Activated CD8-positive, alpha-beta memory T cell treated with anti-CD3 and anti-CD28 coated beads, Interleukin-2, amount 10 ng/mL, durations not matched to agents 7 days and 5 days (primary cell): ENCODE measurements at places on chromosomes 1 and 21. TPM values are rescaled to one million over a fixed set of nuclear protein-coding genes. Genes with fewer than 3 reads are reported as not detected.

S100A7A gene
- not detected for total RNA-seq

ERRFI1 gene
- 0.53 TPM for total RNA-seq

HSPA6 gene
- total RNA-seq: 0.47 TPM

HSD11B1 gene
- total RNA-seq: 0.91 TPM

CD1E gene
- total RNA-seq: not detected

TOR1AIP1 gene
- total RNA-seq: 80.0 TPM

FAM72C gene
- total RNA-seq: 10.9 TPM

MAGI3 gene
- total RNA-seq: 9.8 TPM

- no peak overlapping the region for H3K27ac ChIP-seq
- peaks cover 40% of the 10 kb centered on the region for H3K27me3 ChIP-seq
- DNase-seq: no peak
- no peak overlapping the region for H3K4me3 ChIP-seq
Measured at GRCh38 chr1:156386134-156386901, 17.3 kb downstream of the RHBG start.

- H3K4me3 ChIP-seq: no peak overlapping the region
- H3K27me3 ChIP-seq: peaks cover 11% of the 10 kb centered on the region
- H3K27ac ChIP-seq: no peak overlapping the region
- DNase-seq: no peak
- H3K4me1 ChIP-seq: peaks cover 5% of the 10 kb centered on the region
Measured at GRCh38 chr1:15305468-15305770, 58.4 kb downstream of the FHAD1 start.

GRCh38 chr1:39675220-39675619 is 3.3 kb upstream of the NT5C1A start:
- H3K27me3 ChIP-seq: peaks cover 29% of the 10 kb centered on the region
- H3K36me3 ChIP-seq: no peaks in the 10 kb centered on the region
- no peaks in the 10 kb centered on the region for H3K4me1 ChIP-seq
- no peak for DNase-seq
- H3K27ac ChIP-seq: no peak overlapping the region
- H3K4me3 ChIP-seq: no peak overlapping the region

- H3K27me3 ChIP-seq: peaks cover 5% of the 10 kb centered on the region
- no peaks in the 10 kb centered on the region for H3K36me3 ChIP-seq
- no peak overlapping the region for H3K4me3 ChIP-seq
- H3K4me1 ChIP-seq: no peaks in the 10 kb centered on the region
- no peak overlapping the region for H3K27ac ChIP-seq
Measured at GRCh38 chr1:95206514-95206913, 27.5 kb upstream of the RWDD3 start.

- no peaks in the 10 kb centered on the region for H3K36me3 ChIP-seq
- no peaks in the 10 kb centered on the region for H3K4me1 ChIP-seq
- no peak overlapping the region for H3K4me3 ChIP-seq
Measured at GRCh38 chr1:80171631-80172030, 1165.1 kb upstream of the ADGRL4 start.

DNA sequence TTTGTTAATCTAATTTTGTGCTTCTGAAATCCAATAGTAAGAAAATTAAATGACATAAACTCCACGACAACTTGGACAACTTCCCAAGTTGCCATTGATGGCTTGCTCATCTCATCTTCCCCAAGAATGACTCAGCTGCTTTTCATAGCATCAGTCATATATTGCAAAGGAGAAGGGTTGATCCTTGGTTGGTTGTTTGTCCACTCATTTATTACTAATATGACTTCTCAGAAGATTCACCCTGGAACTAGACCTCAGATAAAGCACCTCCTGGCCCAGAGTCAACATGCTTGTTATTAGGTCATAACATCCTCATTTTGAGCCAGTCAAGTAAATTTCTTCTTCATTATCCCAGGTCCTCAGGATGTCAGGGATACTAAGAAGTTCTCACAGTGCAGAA is 2.3 kb upstream of the LCE3D start:
- peaks cover 15% of the 10 kb centered on the region for H3K4me1 ChIP-seq
- H3K27ac ChIP-seq: no peak overlapping the region
- no peak for DNase-seq
- peaks cover 34% of the 10 kb centered on the region for H3K27me3 ChIP-seq
- no peaks in the 10 kb centered on the region for H3K36me3 ChIP-seq

DNA sequence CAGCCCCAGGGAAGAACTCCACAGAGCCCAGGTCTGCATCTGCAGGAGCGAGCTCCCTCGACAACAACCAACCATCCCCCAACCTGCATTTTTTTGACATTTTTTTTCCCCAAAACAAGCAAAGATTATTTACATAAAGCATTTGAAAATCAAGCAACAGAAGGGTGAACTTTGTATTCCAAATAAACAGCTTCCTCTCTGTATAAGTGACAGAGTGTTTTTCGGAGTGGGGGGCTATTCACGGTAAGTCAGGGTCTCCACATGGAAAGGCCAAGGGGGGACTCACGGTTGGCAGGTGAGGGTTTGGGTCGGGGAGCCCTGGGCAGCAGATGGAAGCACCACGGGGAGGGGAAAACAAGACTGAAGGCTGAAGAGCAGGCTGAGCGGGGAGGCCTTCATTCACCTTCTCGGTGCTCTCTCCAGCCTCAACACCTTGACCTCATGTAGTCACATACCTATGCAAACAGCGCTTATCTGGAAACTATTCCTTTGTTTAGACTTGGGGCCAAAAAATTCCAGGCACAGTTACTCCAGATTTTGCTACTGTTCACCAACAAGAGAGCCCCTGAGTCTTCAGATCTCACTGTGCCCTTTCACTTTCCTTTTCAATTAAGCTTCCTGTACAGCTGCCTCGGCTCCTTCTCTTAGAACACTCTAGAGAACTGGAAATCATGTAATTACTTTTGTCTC is 27.6 kb downstream of the C2CD2 start:
- H3K27ac ChIP-seq: peak overlapping the region; percentile 97
- H3K4me1 ChIP-seq: peaks cover 58% of the 10 kb centered on the region
- H3K4me3 ChIP-seq: peak overlapping the region; percentile 92

GRCh38 chr1:6984986-6985385 is 199.7 kb downstream of the CAMTA1 start:
- H3K4me3 ChIP-seq: no peak overlapping the region
- H3K27ac ChIP-seq: no peak overlapping the region
- no peaks in the 10 kb centered on the region for H3K36me3 ChIP-seq
- peaks cover 8% of the 10 kb centered on the region for H3K27me3 ChIP-seq
- DNase-seq: no peak

- no peaks in the 10 kb centered on the region for H3K27me3 ChIP-seq
- peaks cover 19% of the 10 kb centered on the region for H3K36me3 ChIP-seq
- peak overlapping the region; percentile 88 for H3K4me3 ChIP-seq
- H3K4me1 ChIP-seq: peaks cover 51% of the 10 kb centered on the region
- no peak for DNase-seq
Measured at GRCh38 chr1:179876300-179876715, 1.3 kb downstream of the TOR1AIP2 start.

DNA sequence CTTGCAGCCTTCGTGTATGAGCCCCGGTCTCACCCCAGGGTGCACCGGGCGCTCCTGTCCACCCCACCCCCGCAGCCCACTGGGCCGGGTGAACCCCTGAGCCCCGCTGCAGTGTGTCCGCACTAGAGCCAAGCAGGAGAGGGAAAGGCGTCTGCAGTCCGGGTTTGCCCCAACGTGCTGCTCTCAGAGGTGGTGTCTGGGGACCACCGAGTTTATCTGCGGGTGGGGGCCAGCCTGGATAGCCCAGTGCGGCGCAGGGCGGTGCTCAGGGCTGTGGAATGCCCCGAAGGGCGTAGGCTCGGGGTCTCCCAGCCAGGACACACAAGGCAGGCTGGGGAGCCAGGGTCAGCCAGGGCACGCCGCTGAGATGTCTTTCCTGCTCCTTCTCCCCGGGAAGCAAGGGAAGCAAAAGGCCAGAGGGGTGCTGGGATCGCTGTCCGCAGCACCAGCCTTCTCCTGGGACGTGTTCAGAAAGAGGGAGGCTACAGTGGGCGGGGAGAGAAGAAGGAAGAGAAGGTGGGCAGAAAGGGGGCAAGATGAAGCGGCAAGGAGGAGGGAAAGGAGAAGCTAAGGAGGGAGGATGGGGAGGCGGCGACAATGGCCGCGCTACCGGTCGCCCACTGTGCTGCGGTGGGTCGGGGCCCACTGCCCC is 56.6 kb downstream of the MAB21L3 start:
- H3K4me1 ChIP-seq: peaks cover 6% of the 10 kb centered on the region
- H3K4me3 ChIP-seq: peak overlapping the region; percentile 61
- no peak for DNase-seq
- no peaks in the 10 kb centered on the region for H3K36me3 ChIP-seq
- H3K27me3 ChIP-seq: no peaks in the 10 kb centered on the region
- H3K27ac ChIP-seq: no peak overlapping the region

- DNase-seq: no peak
- H3K4me1 ChIP-seq: peaks cover 6% of the 10 kb centered on the region
- H3K36me3 ChIP-seq: peaks cover 1% of the 10 kb centered on the region
- no peak overlapping the region for H3K4me3 ChIP-seq
- no peak overlapping the region for H3K27ac ChIP-seq
- H3K27me3 ChIP-seq: peaks cover 3% of the 10 kb centered on the region
Measured at GRCh38 chr21:38751379-38752050, 54.2 kb upstream of the ETS2 start.

- peak overlapping the region; percentile 82 for H3K27ac ChIP-seq
- DNase-seq: no peak
- H3K27me3 ChIP-seq: no peaks in the 10 kb centered on the region
- peaks cover 59% of the 10 kb centered on the region for H3K4me1 ChIP-seq
- no peak overlapping the region for H3K4me3 ChIP-seq
Measured at GRCh38 chr1:203278082-203278884, 27.0 kb upstream of the BTG2 start.

- peaks cover 3% of the 10 kb centered on the region for H3K4me1 ChIP-seq
- no peak overlapping the region for H3K27ac ChIP-seq
- DNase-seq: no peak
- peaks cover 77% of the 10 kb centered on the region for H3K36me3 ChIP-seq
Measured at GRCh38 chr1:225410036-225410435, 17.8 kb downstream of the LBR start.

- no peaks in the 10 kb centered on the region for H3K36me3 ChIP-seq
- DNase-seq: no peak
- H3K27ac ChIP-seq: no peak overlapping the region
- H3K27me3 ChIP-seq: no peaks in the 10 kb centered on the region
- no peaks in the 10 kb centered on the region for H3K4me1 ChIP-seq
Measured at GRCh38 chr21:16644685-16645084, 868.2 kb upstream of the CXADR start.

DNA sequence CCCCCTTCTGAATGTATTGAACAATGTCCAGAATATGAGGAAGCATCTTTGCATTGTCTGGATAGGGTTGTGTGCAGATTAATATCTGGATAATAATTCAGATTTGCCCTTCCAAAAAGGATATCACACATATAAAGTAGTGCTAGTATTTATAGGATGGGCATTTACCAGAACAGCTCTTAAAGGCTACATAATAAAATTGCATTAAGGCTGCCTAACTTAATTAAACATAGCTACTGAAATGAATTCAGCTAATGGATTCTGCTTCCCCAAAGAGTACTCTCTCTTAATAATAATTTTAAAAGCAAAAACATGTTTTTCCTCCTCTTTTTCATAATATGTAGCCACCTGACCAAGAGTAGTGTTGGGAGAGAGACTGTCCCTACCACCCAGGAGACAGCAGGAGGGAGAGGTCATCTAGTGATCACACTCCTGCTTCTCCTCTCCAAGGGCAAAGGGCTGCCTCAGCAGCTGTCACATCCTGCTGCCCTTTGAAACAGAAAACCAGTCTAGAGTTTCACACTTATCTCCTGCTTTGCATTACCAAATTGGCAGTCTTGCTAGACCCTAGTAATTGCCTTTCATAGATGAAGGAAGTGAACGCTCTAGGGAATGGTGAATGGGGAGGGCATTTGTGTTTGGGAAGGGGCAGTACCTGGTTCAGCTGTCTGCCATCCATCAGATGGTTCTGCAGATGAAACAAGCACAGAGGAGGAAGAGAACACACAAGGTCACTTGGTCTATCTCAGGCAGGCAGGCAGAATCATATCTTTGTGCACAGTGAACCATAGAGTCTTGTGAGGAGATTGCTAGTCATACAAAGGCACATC is 29.3 kb upstream of the DDAH1 start:
- H3K4me3 ChIP-seq: no peak overlapping the region
- DNase-seq: no peak
- H3K4me1 ChIP-seq: no peaks in the 10 kb centered on the region
- H3K27ac ChIP-seq: no peak overlapping the region
- H3K36me3 ChIP-seq: no peaks in the 10 kb centered on the region

DNA sequence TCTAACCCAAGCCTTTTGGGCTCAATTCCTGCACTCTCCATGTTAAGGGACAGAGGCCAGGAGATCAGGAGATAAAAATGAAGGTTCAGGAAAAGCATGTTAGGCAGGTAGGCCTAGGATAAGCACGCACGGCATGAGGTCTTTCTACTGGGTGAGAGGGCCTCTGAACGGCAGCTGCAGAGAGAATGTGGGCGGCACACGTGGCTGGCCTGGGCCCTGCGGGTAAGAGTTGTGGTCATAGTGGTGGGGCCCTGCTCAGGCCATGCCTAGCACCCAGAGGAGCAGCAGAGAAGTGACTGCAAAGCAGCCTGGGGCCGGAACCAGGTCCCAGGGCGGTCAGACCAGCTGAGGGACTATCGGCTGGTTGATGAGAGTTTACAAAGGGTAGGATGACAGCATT is 7.5 kb upstream of the FOXO6 start:
- H3K4me1 ChIP-seq: peaks cover 4% of the 10 kb centered on the region
- no peaks in the 10 kb centered on the region for H3K36me3 ChIP-seq
- no peak for DNase-seq
- no peak overlapping the region for H3K27ac ChIP-seq
- no peak overlapping the region for H3K4me3 ChIP-seq
- H3K27me3 ChIP-seq: peaks cover 18% of the 10 kb centered on the region

DNA sequence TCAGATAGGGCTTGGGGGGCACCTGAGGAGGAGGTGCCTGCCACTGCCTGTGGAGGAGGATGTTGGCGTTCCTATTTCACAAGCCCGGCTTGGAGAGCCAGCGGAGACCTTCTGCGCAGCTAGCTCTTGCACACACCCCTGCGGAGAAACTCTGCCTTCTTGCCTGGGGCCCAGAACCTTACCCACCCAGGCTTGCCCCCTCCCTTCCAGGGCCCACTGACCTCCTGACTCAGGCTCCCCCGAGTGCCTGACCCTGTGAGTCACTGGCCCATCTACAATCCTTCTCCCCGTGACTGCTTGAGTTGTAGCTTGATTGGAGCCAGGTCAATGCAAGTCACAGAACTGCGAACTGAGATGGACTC is 3.4 kb downstream of the HES2 start:
- no peak for DNase-seq
- H3K27me3 ChIP-seq: peaks cover 74% of the 10 kb centered on the region
- H3K27ac ChIP-seq: no peak overlapping the region
- H3K4me3 ChIP-seq: no peak overlapping the region
- H3K36me3 ChIP-seq: no peaks in the 10 kb centered on the region

- H3K4me3 ChIP-seq: no peak overlapping the region
- peaks cover 2% of the 10 kb centered on the region for H3K4me1 ChIP-seq
- no peak overlapping the region for H3K27ac ChIP-seq
- no peak for DNase-seq
- H3K27me3 ChIP-seq: peaks cover 12% of the 10 kb centered on the region
Measured at GRCh38 chr1:170619241-170620028, 44.5 kb upstream of the PRRX1 start.

DNA sequence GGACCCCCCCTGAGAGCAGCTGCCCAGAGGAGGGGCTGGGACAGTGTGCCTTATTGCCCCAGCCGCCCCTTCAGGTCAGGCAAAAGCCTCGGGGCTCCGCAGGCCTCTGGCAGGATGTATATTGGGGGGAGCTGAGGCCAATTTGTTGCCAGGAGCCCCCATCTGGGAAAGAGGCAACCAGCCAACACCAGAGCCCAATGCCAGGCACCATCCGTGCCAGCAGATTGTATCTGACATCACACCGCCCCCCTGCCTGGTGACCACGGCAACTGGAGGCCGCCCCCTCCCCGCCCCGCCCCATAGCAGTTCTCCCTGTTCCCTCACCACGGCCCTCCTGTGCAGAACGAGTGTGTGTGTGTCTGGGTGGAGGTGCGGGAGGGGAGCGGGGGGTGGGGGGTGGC is 3.6 kb upstream of the PLEKHG5 start:
- no peak overlapping the region for H3K27ac ChIP-seq
- no peaks in the 10 kb centered on the region for H3K36me3 ChIP-seq
- H3K4me3 ChIP-seq: no peak overlapping the region
- H3K4me1 ChIP-seq: peaks cover 9% of the 10 kb centered on the region
- peaks cover 29% of the 10 kb centered on the region for H3K27me3 ChIP-seq
